ENCODE measurements at places on chromosomes 11 and 22.

GRCh38 chr11:35142481-35143075 is 3.6 kb downstream of the CD44 start:
- peak; percentile 38 for DNase-seq

DNA sequence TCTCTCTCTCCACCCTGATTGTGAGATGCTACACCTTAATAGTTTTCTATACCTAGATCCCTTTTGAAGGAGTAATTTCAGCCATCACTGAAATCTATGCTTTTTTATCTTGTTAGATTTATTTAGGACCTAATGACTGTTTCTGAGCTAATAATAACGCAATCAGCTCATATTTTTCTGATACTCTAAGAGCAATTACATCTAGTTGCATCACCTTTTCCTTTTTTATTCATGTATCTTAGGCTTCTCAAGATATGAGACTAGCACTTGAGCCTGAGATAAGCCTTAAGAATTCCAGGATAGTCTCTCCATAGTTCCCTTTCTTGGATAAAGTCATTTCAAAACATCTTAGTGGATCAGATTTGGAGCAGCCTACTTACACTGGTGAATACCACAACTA is 25.1 kb upstream of the CAVIN3 start:
- DNase-seq: no peak

DNA sequence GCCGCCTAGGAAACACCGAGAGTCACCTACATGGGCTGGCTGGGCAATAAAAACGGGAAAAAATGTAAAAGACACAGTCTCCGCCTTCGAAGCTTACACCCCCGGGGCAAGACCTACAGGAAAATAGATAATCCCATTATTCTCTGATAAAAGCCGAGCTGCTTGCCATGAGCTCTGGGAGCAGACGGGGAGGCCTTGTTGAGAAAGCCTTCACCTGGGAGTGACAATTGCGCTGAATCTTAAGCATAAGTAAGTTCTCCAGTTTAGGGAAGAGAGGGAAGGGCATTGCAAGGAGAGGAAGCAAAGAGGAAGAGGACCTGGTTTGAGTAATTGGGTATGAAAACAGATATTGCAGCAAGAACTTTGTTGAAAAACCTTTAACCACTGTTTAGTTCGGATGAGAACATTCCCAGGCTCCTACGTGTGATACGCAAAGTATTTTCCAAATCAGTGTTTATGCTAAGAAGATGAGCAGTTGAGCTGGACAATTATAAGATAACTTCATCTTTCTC is 813 bp upstream of the BTBD10 start:
- DNase-seq: no peak

GRCh38 chr11:134358856-134359490 is 27.2 kb downstream of the GLB1L2 start:
- no peak for DNase-seq

- DNase-seq: no peak
Measured at GRCh38 chr11:9691865-9692264, 28.0 kb downstream of the SWAP70 start.

DNA sequence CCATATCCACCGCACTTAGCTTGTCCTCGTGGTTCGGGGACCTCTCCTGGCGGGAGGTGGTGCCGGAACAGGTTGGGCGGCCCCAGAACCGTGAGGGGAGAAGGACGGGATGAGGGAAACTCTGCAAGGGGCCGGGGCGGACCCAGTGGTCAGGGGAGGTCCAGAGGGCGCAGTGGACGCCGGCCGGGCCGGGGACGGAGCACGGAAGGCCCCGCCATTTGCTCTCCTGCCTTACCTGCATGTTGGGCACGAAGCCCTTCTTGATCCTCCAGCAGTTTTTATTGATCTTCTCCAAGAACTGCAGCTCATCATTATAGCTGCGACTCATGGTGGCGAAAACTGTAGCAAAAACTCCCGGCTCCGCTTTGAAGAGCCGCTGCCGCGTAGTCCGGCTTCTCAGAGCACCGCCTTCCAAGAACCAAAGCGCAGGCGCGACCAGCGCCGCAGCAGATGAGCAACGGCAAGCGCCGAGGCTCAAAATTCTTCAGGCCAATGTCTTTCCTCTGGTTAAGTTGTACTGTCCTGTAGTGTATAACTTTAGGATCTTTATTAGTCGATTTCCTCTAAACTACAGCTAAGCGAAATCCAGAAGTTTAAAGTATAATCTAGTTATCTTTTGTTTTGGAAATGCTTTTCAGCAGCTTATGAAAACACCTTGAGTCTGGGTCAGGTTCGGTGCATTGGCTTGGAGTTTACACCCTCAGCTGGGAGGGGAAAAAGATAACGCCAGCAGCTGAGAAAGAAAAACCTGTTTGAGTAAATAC is at the start of gene RTCB:
RTCB (minus strand) TSS at position 419 of the 764 bp plus-strand sequence; CDS start at position 328, 91 bp downstream.
- peak; percentile 93 for DNase-seq

DNA sequence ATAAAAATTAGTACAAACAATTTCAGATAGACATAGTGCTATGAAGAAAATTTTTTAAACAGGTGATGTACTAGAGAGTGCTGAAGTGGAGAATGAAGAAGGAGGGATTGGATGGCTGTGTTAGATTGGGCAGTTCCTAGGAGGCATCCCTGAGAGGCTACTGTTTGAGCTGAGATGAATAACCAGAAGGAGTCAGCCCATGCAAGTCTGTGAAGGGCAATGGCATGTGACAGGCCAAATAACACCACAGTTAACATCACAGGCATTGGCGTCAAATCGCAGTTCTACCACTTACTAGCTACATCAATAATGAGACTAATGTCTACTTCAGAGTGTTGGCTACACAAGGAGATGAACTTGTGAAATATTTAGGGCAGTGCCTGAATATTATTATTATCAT is 35.4 kb downstream of the HORMAD2 start:
- no peak for DNase-seq

DNA sequence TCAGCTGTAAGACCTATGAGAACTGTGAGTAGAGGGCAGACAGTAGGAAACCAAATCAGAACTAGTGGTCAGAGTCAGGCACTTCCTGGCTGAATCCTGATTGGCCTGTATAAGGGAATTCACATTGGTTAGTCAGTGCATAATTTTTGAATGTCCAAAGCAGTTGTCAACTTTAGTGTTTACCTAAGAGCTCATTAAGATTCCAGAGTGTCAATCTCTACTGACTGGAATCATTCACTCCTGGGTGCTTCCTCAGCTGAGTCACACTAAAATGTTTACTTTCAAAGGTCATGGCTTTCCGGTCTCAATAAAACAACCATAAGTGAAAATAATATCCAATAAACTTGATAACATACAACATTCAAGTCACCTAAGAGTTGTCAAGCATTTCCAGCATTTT is 306.1 kb downstream of the C11orf87 start:
- DNase-seq: no peak

DNA sequence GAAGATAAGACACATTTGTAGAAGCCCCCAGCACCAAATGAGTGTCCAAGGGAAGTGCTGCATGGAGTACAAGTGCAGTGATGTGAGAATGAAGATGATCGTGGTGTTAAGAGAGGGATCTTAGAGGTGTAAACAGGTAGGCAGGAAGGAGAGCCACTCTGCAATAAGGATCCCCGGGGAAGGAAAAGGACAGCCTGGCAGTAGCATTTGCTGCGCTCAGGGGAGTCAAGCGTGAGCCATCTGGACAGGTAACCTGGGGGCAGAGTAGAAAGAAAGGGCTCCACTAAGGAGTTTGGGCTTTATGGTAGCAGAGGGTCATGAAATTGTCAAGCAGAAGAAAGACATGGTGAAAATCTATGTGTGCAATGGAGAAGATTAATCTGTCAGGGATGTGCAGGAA is 587.2 kb downstream of the BUD13 start:
- no peak for DNase-seq

DNA sequence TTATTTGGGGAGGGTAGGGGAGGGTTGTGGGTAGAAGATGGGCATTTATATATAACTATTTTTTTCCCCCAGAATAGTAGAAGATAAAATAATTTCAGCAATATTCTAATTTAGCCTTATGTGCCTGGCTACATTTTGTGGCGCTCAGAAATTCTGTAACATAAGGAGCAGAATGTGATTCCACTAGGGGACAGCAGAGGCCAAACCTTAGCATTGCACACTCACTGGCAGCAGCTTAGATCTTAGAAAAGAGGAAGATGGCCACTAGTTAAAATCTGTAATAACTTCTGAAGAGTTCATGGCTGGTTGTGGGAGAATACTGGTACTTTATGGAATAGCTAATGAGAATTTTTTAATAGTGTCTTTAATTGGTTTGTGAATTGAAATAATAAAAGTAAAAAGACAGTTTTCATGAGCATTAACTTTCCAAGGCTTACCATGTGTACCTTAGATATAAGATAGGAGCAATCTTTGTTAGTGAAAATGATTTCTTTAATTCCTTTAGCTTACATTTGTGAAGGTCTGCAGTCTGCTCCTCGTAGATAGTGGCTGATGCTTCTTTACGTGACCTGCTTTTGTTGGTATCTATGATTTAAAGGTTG is 33.1 kb downstream of the DDX10 start:
- DNase-seq: peak; percentile 7

- no peak for DNase-seq
Measured at GRCh38 chr11:2129308-2129698, 9.9 kb downstream of the IGF2 start.

DNA sequence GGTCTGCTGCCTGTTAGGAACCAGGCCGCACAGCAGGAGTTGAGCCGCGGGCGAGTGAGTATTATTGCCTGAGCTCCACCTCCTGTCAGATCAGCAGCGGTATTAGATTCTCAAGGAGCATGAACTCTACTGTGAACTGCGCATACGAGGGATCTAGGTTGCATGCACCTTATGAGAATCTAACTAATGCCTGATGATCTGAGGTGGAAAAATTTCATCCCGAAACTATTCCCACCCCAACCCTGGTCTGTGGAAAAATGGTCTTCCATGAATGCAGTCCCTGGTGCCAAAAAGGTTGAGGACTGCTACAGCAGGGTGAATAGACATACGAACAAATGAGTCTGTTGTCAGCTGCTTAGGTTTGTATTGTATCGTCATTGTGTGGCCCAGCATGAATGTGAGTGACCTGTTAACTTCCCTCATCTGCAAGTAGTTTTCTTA is 29.8 kb downstream of the RNF141 start:
- no peak for DNase-seq

- no peak for DNase-seq
Measured at GRCh38 chr11:44446366-44446762, 119.1 kb upstream of the CD82 start.

DNA sequence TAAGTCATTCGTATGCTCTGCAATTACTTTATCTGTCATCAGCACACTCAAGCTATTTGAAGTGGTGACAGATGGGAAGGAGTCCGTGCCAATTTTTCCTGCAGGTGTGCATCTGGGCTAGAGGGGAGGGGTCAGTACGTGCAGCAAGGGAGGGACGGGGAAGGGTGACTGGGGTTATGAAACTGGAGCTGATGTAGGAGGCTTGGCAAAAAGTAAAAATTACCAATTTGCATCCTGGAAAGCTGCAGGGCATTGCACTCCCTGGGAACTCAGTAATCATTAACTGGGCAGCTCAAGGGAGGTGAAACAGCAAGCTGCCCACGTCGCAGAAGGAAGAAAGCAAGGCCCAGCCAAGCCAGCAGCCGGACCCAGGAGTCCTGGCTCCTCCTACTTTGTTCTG is 87.1 kb upstream of the TMEM45B start:
- no peak for DNase-seq

DNA sequence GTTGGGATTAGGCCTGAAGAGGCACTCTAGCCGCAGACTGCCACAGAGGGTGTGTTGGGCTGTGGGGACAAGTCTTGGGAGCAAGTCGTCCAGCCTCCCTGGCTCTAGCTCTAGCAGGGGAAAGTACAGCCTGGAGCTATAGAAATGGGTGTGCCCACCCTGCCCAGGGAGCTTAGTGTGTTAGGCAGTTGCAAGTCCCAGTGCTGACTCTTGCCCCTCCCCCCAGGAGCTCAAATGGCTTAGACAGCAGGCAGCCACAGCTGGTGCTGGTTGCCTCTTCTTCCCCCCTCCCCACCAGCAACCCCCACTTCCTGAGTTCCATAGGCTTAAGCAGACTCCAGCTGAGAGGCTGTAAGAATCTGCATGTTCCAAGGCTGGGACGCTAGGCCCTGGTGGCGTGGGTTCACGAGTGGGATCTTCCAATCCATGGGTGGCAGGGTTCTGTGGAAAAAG is 61.2 kb downstream of the GUCY1A2 start:
- no peak for DNase-seq

- DNase-seq: no peak
Measured at GRCh38 chr11:86491027-86491426, 116.3 kb downstream of the CCDC81 start.

- DNase-seq: no peak
Measured at GRCh38 chr11:7703740-7704139, 2.5 kb downstream of the OVCH2 start.

- DNase-seq: no peak
Measured at GRCh38 chr22:46551996-46552395, 14.6 kb upstream of the CELSR1 start.

DNA sequence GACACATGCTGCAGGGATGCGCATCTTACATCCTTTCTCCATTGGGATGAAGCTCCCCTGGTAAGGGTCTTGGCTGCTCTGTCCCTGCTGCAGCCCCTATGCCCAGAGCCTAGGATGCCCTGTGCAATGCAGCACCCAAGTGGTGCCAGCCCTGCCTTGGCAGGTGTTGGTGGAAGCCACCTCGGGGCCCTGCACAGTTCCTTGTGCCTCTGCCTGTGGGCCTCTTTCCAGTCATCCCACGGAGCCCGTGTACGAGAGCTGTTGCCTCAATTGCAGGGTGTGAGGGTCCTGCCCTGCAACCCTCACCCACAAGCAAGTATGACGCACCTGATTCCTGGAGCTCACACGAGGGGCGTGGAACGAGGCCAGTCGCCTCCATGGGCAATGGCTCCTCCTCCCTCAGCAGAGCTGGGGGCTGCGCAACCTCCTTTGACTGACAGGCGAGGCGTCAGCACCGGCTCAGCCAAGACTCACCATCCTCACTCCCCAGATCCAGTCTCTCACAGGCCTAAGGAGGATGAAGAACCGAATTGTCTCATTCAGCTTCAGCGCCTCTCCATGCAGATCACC is 719.6 kb downstream of the BRD1 start:
- no peak for DNase-seq
